Jurkat, Clone E6-1 (cell line): ENCODE measurements at places on chromosomes 6 and 20.

GRCh38 chr20:9281803-9282202 is 212.9 kb downstream of the PLCB4 start:
- no peak for DNase-seq

DNA sequence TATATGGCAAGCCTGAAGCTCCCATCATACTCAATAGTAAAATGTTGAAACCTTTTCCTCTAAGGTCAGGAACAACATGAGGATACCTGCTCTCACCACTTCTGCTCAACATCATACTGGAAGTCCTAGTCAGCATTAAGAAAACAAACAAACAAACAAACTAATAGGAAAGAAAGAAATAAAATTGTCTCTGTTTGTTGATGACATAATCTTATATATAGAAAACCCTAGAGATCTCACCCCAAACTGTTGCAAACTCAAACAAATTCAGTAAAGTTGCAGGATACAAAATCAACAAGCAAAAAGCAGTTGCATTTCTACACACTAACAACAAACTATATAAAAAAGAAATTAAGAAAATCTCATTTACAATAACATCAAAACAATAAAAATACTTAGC is 20.5 kb downstream of the TTLL2 start:
- no peak for DNase-seq

DNA sequence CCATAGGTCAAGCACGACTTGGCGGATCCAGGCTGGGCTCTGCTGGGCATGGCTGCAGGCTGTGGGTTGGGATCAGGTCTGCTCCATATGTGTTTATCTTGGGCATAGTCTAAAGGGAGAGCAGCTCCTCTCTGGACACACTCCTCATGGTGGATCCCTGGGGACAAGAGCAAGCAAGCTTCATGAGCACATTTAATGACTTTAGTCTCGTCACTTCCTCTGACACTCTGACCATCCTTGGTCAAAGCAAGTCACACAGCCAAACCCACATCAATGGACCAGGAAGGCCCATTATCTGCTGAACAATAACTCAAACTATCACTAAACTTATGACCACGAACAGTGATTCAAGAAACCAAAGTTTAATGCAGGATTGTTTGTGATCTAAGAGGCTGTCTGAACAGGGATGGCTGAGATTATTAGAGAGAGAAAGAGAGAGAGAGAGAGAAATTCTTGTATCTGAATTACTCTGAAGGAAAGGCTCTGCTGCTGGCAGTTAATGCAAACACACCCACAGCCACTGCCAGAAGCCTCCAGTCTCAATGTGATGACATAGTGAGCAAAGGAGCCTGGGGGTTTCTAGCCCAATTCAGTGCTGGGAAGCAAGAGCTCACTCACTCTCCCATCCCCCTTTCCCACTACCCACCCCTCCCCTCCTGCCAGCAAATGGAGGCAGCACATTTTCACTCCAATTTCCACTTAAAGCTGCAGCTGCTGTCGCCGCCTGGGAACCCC is 490.2 kb upstream of the SULF2 start:
- no peak for DNase-seq

- no peak for DNase-seq
Measured at GRCh38 chr6:132132924-132133639, 181.9 kb upstream of the CCN2 start.

- no peak for DNase-seq
Measured at GRCh38 chr6:138572167-138572875, 73.0 kb upstream of the NHSL1 start.

- no peak for DNase-seq
Measured at GRCh38 chr20:30175681-30176080, 1081.8 kb upstream of the DEFB115 start.

GRCh38 chr6:78770765-78771164 is 96.6 kb upstream of the IRAK1BP1 start:
- no peak for DNase-seq

- DNase-seq: no peak
Measured at GRCh38 chr20:35963878-35964277, 4.5 kb upstream of the CNBD2 start.

DNA sequence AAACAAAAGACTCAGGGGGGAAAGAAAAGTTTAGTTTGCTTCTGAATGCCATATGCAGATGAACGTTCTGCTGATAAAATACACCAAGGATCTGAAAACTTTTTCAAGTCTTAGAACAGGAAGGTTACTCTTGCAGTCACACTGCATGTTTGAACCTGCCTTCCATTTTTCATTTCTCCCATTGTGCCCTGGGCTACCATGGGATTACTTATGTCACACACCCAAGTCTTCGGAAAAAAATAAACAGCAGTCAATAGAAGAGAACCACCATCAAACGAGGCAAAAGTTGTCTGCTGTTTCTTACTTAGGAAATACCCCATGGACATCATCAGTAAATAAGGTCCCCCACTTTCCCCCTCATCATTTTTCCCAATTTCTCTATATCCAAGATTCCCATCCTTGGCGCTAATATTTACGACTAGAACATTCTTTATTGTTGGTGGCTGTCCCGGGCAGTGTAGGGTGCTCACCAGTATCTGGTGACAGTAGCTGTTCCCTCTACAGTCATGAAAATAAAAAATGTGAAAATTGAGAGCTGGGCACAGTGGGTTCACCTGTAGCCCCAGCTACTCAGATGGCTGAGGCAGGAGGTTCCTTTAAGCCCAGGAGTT is 202.5 kb downstream of the BCAS1 start:
- DNase-seq: no peak

- no peak for DNase-seq
Measured at GRCh38 chr6:6386010-6386409, 65.5 kb upstream of the F13A1 start.

- DNase-seq: no peak
Measured at GRCh38 chr6:113539202-113539601, 317.9 kb upstream of the MARCKS start.

- DNase-seq: no peak
Measured at GRCh38 chr20:23103284-23104018, 17.3 kb upstream of the CD93 start.

GRCh38 chr6:109014606-109015005 is 80.0 kb downstream of the SESN1 start:
- no peak for DNase-seq

GRCh38 chr6:154218301-154218700 is 138.3 kb downstream of the IPCEF1 start:
- DNase-seq: no peak

- no peak for DNase-seq
Measured at GRCh38 chr6:14212020-14212419, 94.4 kb downstream of the CD83 start.

- no peak for DNase-seq
Measured at GRCh38 chr6:19830171-19830570, 7.0 kb upstream of the ID4 start.

DNA sequence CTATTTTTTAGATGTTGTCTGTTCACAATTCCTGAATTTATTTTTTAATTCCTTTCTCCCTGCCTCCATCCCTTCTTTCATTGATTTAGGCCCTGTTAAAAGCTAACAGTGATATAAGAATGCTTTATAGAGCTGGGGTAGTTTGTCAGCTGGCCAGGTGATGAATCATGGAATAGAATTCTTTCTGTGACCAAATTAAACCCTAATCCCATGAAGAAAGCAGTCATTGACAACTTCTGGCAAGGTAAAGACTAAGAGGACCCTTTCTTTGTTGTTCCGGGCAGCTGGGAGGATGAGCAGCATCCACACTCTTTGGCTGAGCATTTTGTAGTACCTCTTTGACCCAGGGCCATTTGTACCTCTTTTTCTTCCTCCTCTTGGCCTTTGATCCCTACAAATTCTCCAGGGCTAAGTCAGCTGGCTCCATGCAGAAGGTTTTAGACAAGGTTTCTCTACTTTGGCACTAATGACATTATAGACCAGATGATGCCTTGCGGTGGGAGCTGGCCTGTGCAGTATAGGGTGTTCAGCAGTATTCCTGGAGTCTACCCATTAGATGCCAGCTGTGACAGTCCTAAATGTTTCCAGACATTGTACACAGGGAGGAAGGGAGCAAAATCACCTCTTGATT is 102.9 kb downstream of the SLX4IP start:
- DNase-seq: no peak

GRCh38 chr6:25172819-25173218 is 106.4 kb upstream of the CARMIL1 start:
- no peak for DNase-seq

DNA sequence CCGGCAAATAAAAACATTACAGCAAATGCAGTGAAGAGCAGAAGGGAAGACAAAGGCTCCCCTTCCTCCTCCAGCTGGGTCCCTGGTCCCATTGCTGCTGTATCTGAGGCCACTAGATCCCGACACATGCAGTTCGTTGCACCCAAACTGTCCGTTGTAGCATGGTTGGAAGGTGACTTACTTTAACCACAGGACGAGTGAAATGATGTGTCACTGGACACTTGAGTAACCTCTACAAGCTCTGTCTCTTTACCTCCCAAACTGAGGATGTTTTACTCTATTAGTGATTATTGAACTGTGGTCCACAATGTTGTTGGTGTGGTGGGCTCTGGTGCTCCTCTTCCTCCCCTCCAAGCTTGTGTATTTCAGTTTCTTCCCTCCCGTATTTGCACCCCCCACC is 46.2 kb upstream of the ARMH2 start:
- no peak for DNase-seq

DNA sequence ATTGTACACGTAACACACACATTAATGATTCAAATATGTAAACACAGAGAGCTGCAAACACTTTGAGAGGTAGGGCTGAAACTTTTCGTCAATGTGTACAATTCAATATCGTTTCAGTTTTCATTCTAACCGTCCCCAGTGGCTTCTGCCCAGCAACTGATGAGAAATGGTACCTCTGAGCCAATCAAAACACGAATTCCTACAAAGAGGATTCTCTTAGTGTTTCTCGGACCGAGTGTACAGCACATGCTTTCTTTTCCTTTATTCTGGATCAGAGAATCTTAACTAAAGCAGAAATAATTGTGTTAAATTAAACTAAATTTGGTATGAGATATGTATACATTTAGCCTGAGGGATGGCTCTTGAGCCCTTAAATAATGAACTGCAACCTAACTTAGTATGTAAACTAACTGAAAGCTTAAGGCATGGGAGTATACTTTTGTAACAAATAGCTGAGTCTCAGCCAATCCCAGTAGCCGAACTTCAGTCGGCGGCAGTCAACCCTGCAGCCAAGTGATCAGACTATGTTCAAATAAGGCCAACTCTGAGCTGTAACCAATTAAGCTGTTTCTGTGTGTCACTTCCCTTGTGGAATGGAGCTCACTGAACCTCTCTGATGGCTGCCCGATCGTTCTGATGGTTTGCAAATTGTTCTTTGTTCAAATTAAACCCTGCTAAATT is 16.1 kb downstream of the BTN2A1 start:
- DNase-seq: peak; percentile 98

GRCh38 chr6:140264431-140264830 is 890.0 kb upstream of the CITED2 start:
- DNase-seq: no peak

GRCh38 chr6:52537001-52537753 is 39.7 kb downstream of the TRAM2 start:
- DNase-seq: peak; percentile 95

- no peak for DNase-seq
Measured at GRCh38 chr20:16191496-16191895, 381.8 kb downstream of the KIF16B start.

DNA sequence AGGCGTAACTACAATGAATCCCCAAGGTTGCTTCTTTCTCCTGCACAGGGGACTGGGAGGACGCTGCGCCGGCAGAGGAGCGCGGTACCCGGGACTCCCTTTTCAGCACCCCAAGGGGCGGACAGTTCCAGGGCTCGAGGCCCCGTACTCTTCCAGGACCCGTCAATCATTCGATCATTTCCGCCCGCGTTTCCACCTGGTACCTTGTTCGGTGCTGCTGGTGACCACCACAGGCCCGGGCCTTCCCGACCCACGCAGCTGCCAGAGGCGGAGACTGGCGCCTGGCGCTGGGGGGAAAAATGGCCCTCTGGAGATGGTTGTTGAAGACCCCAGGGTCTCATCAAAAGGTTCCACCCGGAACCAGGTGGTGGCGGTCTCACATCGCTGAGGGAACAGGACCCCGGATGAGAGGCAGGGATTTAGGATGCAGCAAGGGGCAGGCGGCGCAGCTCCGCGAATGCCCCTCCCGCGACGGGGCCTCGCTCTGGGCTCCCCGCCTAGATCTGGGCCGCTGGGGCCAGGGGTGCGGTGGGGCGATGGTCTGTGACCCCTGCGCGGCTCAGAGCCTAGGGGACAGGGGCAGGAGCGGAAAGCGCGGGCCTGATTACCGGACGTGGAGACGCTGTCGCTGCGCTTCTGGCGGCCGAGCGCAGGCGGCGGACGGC is 744 bp downstream of the VSX1 start:
- no peak for DNase-seq

- no peak for DNase-seq
Measured at GRCh38 chr20:19408971-19409370, 196.5 kb downstream of the SLC24A3 start.

DNA sequence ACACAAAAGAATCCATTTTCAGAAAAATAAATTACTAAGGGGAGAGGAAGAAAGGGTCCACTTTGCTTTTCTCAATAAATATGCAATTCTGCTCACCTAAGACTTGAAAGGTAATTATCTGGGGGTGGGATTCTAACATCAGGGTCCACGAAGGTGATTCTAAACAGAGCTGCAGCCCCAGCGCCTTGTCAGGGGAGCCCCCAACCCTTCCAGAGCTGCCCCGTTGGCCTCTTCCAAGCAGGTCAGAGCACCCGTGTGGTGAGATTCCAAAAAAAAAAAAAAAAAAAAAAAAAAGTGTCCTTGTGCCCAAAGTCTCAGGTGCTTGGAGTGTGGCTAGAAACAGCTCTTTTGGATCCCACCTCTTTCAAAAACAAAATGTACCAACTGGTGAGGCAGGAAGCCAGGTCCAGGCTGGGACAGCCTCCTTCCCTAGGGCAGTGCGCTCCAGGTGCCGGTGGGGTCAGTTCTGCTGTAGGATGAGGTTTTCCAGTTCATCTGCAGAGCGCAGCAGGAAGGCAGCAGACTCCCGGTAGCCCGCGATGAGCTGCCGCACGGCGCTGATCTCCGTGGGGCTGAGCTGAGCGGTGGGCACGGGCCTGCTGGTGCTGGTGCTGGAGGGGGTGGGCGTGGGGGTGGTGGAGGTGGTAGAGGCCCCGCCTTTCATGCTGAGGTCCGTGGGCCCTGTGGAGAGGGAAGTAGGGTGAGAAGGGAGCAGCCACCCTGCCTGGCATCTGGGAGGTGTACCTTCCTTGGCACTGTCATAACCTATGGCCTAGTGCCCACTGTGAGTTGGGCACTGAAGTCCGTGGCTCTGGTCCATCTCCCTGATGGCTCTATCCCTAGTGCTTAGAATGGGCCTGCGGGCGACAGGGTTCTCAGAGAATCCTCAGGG is 89.3 kb downstream of the ASXL1 start:
- DNase-seq: no peak

DNA sequence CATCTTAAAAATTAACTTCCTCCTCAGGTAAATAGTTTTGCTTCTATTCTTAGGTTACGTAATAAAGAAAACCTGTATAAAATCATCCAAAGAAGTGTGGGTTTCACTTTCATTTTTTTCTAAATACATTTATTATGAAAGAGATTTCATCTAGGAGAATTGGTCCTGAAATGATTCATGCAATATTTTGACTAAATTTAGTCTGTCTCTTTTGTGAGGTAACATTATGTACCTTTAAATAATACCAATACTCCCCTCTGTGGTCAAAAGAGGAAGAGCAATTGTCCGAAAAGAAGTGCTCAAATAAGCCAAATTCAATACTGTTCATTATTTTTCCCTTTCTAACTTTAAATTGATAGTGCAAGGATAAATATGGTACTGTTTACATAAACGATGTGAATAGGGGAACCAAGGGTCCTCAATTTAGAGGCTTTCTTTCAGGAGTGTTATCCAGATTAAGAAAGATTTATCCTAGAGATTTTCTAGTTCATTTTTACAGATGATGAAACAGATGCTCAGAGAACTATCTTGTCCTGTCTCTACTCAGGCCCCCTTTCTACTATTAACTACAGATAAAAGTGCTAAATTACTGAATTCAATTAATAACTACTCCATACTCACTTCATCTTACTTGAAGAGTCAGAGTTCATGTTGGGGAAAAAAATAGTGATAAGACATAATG is 26.2 kb downstream of the CYP39A1 start:
- peak; percentile 3 for DNase-seq
